SW480 (cell line): ENCODE measurements at places on chromosomes 3 and 15.
A peak's percentile ranks its signal among the peaks of the same experiment; 100 is the strongest.

DNA sequence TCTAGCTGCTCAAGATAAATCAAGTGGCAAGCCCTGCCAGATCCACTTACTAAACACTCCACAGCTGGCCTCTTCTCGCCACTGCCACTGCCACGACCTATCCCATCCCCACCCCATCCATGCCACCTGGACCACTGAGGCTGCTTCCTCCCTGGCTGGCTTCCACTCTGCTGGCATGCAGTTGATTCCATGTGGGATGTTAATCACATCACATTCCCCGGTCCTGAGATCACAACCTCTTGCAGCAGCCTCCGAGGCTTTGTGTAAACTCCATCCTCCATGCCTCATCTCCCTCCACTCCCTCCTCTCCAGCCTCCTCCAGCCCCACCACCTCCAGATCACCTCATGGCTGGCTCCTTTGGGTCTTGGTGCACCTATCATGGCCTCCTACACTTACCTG, 7.7 kb downstream of the NCKIPSD start:
- DNase-seq = no peak

GRCh38 chr3:129558772-129559564, 16.0 kb downstream of the H1-8 start:
- DNase-seq = no peak

DNA sequence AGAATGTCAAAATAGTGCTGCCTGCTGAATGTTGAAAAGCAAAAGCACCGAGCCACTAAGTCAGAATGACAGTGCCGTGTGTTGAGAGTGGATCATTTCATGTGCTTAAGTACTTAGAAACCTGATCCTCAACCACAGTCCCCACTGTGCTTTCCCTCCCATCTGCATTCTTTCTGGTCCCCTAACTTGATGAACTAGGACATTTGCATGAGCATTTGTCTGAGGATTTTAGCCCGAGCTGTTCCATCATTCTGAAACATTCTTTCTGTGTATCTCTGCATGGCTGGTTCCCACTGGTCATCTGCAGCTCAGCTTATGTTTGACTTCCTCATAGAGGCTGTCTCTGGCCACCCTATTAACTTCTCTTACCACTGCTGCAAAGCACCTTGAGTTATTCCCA, 42.0 kb downstream of the SST start:
- no peak for DNase-seq

- peak; percentile 6 for DNase-seq
These were observed 12.1 kb upstream of the APBA2 start for GRCh38 chr15:28873585-28874190.

DNA sequence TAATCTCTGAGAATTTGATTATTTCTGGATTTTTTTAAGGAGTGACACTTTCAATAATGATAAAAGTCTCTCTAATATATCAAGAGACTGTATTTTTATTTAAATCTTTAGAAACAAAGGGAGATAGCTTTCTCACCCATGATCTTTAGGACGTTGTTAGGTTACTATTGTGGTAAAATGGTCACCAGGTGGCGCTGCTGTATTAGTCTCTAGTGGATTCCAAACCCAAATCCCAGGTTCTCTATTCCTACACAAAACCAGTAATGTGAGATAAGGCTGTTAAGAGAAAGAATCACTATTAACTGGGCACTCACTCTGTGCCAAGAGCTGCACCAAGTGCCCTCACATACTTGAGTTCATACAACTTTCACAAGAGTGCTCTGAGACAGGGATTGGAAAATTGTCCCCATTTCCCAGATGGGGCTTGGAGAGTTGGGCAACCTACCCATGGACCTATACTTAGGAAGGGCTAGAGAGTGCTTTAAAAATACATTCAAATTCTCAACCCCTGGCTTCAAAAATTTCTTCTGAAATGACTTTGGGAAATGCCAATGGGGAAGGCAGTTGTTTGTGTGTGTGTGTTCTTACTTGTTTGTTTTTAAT, 593.4 kb upstream of the TGFBR2 start:
- DNase-seq = peak; percentile 74

DNA sequence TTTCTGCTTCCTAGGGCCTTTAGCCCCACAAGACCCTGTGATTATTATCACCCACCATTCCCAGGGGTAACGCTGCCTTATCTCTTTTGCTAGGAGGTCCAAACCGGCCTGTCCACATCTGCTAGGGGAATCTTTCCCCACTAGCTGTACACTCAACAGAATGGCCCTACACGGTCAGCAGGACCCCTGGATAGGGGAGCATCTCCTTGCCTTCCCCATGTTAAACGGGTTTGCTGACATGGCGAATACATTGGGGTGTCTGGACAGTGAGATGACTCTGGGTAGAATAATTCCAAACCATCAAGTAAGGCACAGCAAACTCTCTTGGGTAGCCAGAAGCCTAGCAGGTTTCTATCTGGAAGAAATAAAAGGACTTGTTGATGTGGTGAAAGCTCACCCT, 702 bp downstream of the TRAIP start:
- DNase-seq = no peak

GRCh38 chr15:25329696-25330095, 109.1 kb downstream of the UBE3A start:
- no peak for DNase-seq

- DNase-seq = no peak
These were observed 173.6 kb downstream of the KLHL25 start for GRCh38 chr15:85621094-85621493.

GRCh38 chr3:194950906-194951628, 265.4 kb downstream of the FAM43A start:
- no peak for DNase-seq

GRCh38 chr15:89085289-89085926, 2.8 kb upstream of the ABHD2 start:
- DNase-seq = no peak

DNA sequence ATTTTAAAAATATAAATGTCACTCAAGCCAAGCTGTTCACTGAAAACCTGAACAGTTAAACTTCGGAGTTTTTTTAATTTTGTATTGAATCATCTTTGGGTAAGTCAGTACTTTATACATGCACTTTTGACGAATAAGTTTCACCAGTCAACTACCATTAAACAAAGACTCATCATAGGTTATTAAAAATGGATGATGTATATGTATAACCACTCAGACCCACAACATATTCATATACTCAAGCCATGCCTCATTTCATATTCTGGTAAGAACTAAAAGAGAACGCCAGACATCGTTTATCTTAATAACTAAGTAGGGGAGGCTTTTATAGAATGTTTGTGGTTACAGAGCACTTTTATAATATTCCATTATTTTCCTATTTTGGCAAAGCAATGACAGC, 18.3 kb downstream of the MSL2 start:
- no peak for DNase-seq

DNA sequence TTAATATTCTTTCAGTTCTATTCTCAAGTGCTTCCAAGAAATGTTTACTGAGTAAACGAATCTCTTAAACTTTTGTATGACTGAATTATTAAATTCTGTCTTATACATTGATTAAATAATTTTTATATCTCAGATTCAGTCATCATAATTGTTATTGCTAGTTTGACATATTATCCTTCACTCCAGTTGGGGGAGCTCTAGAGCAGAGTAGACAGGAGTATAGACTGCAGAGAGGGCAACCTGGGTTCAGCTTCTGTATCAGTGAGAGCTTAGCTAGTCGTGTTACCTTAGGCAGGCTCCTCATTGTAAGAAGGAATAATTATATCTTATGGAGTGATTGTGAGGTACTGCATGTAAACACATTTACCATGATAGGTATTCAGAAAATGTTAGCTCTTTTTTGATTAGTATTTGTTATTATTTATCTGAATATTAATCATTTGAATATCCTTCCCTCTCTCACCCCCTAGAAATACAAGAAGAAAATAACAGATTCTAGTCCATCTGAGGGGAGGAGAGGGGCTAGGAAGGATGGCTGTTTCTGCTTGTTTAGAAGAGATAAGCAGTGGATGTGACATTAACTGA, 31.0 kb upstream of the ZCWPW2 start:
- peak; percentile 43 for DNase-seq

DNA sequence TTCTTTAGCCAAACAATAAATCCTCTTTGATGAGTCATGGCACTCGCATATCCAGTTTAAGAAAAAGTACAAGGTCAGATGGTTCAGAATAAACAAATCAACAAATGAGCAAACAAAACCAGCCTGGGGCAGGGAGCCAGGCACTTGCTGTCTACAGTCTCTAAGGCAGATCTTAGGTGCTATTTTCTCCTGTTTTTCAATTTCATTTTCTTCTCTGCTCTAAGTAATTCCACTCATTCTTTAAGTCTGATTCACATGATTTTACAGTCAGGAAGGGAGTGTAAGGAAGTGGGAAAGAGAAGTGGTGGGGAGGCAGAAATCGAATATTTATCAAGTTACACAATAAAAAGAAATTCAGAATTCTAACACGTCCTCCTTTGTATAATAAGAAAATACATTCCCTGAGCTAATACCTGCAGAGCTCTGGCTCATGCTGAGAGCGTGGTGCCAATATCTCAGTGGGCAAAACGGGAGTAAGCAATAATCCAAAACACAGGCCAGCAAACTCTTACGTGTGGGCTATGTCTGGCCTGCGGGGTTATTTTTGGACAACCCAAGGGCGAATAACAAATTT, 298.6 kb downstream of the ADAMTS17 start:
- peak; percentile 45 for DNase-seq

GRCh38 chr3:68912376-68912775, 20.0 kb downstream of the TAFA4 start:
- no peak for DNase-seq

DNA sequence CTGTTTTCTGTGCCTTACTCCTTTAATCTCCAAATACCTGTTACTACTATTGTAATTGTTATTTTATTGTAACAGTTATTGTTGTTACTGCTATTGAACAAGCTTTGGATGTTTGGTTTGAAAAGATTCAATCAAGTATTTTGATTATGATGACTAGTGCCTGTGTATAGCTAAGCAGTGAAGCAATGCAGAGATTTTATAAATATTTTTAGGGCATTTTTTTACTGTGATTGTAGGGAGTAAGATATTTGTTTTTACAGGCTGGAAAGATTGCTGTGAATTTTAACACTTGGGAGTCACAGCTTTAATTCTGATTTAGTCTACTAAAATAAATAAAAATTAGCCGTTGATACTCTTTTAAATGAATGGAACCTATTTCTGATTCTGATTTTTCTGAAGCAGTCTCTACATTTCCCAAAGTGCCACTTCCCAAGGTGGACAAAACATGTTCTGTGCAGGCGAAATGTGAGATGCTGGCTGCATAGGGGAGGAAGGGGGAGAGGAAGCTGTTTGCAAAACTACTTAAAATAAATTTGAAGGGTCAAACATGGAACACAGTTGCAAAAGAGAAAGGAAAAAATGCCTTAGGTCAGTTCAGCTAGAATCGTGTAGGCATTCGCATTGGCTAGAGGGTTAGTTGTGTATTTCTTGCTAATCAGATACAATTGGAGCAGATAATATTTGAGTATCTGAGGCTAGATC, 25.7 kb downstream of the EEFSEC start:
- no peak for DNase-seq

- DNase-seq = peak; percentile 80
These were observed at the start of gene PHLDB2 for GRCh38 chr3:111859061-111859973. PHLDB2 (plus strand) TSS chr3:111859265; CDS start chr3:111884078, 24,813 bp downstream.

DNA sequence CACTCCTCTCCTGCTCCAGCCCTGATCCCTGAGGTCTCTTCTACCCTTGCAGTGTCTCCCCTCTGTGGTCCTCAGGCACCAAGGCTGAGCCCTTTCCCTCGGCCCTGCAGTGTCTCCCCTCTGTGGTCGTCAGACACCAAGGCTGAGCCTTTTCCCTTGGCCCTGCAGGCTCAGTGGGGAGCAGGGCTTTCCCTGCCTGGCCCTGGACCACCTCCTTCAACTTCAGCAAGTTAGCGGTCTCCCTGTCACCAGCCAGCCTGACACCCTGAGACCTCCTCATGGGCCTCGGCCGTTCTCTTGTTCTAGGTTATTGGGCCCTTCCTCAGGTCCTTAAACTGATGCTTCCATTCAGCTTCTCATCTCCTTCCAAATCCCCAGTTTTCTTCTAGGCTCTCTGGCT, 4.3 kb downstream of the NRROS start:
- no peak for DNase-seq

DNA sequence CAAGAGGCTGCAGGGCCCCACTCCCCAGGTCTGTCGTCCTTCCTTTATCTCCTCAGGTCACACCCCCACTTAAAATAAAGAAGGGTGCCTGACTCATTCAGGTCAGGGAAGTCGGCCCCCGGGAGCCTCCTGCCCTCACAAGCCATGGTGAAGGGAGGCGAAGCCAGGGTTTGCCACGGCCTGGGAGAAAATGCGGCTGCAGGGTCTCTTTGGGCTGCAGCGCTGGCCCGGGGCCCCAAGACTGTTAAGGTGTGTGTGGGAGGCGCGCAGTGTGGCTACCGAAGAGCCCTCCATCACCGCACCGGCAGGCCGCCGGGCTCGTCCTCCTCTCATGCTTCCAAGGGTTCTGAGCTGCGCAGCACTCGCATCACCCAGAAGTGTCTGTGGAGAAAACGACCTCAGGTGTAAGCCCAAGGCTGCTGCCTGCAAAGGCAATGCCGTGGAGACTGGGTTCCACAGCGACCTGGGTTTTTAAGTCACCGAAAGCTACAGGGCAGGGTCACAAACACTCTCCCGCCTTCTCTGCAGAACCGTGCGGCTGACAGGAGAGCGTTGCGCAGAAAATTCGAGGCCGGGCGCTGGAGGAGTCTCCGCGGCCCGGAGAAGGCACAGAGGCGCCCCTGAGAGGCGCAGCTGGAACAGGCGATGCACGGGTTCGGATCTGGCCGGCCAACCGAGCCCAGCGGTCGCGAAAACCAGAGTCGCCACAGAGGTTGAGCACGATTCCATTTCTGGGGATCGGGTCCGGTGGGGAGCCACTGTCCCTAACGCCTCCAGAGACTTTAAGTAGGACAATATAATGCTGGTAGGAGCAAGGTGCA, 8.7 kb downstream of the FOXL2 start:
- DNase-seq = no peak

DNA sequence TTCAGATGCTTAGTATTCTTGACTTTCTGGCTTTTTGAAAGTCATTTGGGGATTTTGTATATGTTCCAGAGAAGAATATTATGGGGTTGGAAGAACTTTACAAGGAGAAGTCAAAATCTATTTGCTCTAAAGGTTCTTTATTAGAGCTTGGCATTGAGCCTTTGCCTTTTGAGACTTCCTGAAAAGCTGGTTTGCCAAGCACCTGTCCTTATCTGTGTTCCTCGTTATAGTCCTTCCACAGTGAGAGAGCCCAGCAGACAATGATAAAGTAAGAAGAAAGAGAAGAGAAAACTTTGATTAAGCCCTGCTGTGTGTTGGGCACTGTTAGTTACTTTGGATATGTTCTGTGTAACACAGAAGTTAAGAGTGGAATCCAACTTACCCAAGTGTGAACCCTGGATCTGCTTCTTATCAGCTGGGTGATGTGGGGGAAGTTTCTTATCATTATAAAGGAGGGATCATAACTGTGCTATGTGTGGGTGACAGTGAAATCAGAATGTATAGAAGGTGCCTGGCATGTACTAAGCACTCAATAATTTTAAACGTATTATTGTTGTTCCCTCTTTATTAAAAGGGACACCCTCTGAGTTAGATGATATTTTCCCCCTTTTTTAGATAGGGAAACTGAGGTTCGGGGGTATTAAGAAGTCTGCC, 44.3 kb upstream of the POLR2M start:
- DNase-seq = no peak

DNA sequence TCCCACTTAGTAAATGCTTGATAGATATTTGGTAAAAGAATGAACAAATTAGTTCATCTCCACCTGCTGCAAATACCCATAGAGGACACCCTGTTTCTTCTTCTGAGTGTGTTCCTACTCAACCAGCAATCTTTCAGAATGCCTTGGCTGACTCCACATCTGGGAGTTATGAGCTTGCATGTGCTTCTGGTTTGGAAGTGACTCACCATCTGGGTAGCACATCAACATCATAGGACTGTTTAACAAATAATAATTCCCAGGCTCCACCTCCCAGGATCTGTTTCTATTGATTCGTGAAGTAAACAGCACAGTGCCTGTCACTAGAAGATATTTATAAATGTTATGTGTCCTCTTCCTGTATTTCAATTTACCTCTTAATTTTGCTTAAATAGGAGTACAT, 580.1 kb downstream of the ROBO2 start:
- no peak for DNase-seq
